ENCODE measurements at places on chromosomes 4 and X. TPM values are rescaled to one million over a fixed set of nuclear protein-coding genes. Genes with fewer than 3 reads are reported as not detected.

DNA sequence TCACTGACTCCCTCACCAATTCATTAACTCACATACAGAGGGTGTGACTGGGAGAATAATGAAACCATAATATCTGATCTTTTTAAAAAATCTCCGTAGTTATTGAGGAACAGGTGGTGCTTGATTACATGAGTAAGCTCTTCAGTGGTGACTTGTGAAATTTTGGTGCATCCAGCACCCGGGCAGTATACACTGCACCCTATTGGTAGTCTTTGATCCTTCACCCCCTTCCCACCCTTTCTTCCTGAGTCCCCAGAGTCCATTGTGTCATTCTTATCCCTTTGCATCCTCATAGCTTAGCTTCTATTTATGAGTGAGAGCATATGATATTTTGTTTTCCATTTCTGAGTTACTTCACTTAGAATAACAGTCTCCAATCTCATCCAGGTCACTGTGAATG, 1143.8 kb downstream of the PCDH19 start:
- H3K4me1 ChIP-seq = no peaks in the 10 kb centered on the region
- H3K36me3 ChIP-seq = no peaks in the 10 kb centered on the region
- no peak for DNase-seq
- H3K27ac ChIP-seq = no peak overlapping the region

PNMA3 gene
- 0.30 TPM for total RNA-seq

GRCh38 chr4:157655096-157655809, 434.7 kb downstream of the GRIA2 start:
- no peak overlapping the region for H3K4me3 ChIP-seq
- H3K27me3 ChIP-seq = no peaks in the 10 kb centered on the region
- H3K27ac ChIP-seq = no peak overlapping the region

DNA sequence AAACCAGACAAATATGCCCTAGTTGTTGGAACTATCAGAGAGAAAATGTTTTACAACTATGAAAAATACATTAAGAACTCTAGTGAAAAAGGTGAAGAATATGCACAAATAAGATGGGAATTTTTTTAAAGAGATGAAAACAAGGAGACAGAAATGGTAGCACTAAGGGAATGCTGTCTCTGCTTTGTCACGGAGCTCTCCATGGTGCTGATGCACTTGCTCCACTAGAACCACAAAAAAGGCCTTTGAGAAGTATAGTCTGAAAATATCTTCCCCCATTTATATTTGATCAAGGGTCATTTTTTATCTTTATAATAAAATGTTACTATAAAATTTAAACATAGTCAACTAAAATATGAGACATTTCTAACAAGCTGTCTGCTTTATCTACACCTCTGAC, 1655.5 kb upstream of the AGA start:
- no peaks in the 10 kb centered on the region for H3K27me3 ChIP-seq
- no peaks in the 10 kb centered on the region for H3K36me3 ChIP-seq
- H3K4me3 ChIP-seq = no peak overlapping the region
- no peak for DNase-seq
- no peaks in the 10 kb centered on the region for H3K4me1 ChIP-seq

- no peak overlapping the region for H3K4me3 ChIP-seq
- no peaks in the 10 kb centered on the region for H3K4me1 ChIP-seq
- H3K27me3 ChIP-seq = no peaks in the 10 kb centered on the region
- H3K27ac ChIP-seq = no peak overlapping the region
- H3K36me3 ChIP-seq = no peaks in the 10 kb centered on the region
Observed at GRCh38 chr4:74428276-74428675, 16.7 kb upstream of the AREG start.

TLR6 gene
- 6.3 TPM for total RNA-seq

GRCh38 chr4:138999666-139000065, 15.9 kb upstream of the NOCT start:
- no peak overlapping the region for H3K27ac ChIP-seq
- H3K36me3 ChIP-seq = no peaks in the 10 kb centered on the region
- no peaks in the 10 kb centered on the region for H3K27me3 ChIP-seq
- H3K4me3 ChIP-seq = no peak overlapping the region
- H3K4me1 ChIP-seq = no peaks in the 10 kb centered on the region
- DNase-seq = no peak

DNA sequence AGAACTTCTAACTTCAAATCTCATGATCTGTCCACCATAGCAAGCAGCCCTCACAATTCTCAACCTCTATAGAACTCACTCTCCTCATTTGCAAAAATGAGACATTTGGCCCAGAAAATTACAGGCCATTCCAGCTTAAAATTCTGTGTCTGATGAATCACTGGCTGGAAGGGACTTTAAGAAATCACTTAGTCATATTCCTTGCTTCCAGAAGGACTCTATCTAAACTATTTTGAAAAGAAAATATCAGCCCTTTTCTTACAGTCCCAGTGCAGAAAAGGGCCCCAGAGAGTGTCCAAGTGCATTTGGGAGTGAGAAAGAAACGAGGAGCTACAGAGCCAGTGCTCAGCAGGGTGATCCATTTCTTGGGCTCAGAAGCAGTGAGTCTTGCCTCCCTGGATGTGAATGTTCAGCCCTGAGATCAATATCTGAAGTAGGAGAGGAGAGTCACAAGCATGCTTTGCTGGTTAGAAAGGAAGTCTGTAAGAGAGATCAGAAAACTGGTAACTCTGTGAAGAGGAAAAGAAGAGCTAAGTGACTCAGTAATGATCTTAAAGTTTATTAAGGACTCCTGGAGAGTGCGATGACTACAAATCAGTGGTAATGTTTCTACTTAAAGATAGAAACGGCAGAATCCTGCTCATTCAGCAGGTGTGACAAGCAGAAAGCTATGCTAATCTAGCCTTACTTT, 139.8 kb downstream of the PALLD start:
- peaks cover 12% of the 10 kb centered on the region for H3K4me1 ChIP-seq
- peak overlapping the region; percentile 22 for H3K27ac ChIP-seq
- no peak for DNase-seq

DNA sequence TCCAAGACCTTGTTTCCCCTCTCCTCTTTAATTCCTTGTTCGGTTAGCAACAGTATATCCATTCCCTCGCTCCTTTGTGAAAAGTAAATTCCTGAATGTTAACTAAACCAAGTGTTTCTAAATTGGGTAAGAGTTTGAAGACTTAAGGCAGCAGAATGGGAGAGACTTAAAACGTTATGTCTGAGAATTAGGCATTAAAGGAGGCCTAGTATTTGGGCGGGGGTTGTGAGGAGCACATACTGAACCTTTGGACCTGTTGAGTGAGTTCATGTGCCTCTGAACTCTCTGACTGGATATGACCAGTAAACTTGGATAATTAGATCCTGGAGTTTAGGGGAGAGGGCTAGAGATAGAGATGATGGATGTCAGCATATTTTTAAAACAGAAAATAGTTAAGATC, 1.2 kb downstream of the MSMO1 start:
- peaks cover 13% of the 10 kb centered on the region for H3K36me3 ChIP-seq
- peaks cover 23% of the 10 kb centered on the region for H3K4me1 ChIP-seq
- H3K4me3 ChIP-seq = peak overlapping the region; percentile 99
- no peaks in the 10 kb centered on the region for H3K27me3 ChIP-seq
- DNase-seq = no peak
- H3K27ac ChIP-seq = no peak overlapping the region

- peak; percentile 10 for DNase-seq
- no peak overlapping the region for H3K27ac ChIP-seq
- H3K4me3 ChIP-seq = no peak overlapping the region
Observed at GRCh38 chrX:106177106-106177981, 9.2 kb downstream of the PWWP3B start.

GRCh38 chr4:16225167-16225862, 956 bp downstream of the TAPT1 start:
- no peak for DNase-seq
- peak overlapping the region; percentile 89 for H3K4me3 ChIP-seq
- no peaks in the 10 kb centered on the region for H3K27me3 ChIP-seq
- H3K4me1 ChIP-seq = peaks cover 36% of the 10 kb centered on the region
- H3K36me3 ChIP-seq = no peaks in the 10 kb centered on the region

EGF gene
- total RNA-seq = 3.3 TPM

DCX gene
- not detected for total RNA-seq

- no peaks in the 10 kb centered on the region for H3K27me3 ChIP-seq
- no peak overlapping the region for H3K27ac ChIP-seq
- no peak for DNase-seq
- no peak overlapping the region for H3K4me3 ChIP-seq
- H3K36me3 ChIP-seq = no peaks in the 10 kb centered on the region
- no peaks in the 10 kb centered on the region for H3K4me1 ChIP-seq
Observed at GRCh38 chrX:100662796-100663195, 18.8 kb downstream of the SRPX2 start.

TMSB15A gene
- total RNA-seq = not detected

SH3D19 gene
- total RNA-seq = 100 TPM

GRCh38 chr4:99803566-99804101, 13.0 kb upstream of the DAPP1 start:
- H3K4me3 ChIP-seq = no peak overlapping the region
- H3K27ac ChIP-seq = no peak overlapping the region
- no peaks in the 10 kb centered on the region for H3K27me3 ChIP-seq
- no peaks in the 10 kb centered on the region for H3K36me3 ChIP-seq
- no peak for DNase-seq
- no peaks in the 10 kb centered on the region for H3K4me1 ChIP-seq

CENPI gene
- total RNA-seq = 4.2 TPM

- H3K36me3 ChIP-seq = no peaks in the 10 kb centered on the region
- H3K27ac ChIP-seq = peak within 1 kb of the TSS; percentile 99
- no peaks in the 10 kb centered on the region for H3K27me3 ChIP-seq
Observed at GRCh38 chrX:132219343-132219768, at the start of gene RAP2C. TSS of gene RAP2C (minus strand) at chrX:132219447. CDS start at chrX:132217268, 2,179 bp downstream.

DNA sequence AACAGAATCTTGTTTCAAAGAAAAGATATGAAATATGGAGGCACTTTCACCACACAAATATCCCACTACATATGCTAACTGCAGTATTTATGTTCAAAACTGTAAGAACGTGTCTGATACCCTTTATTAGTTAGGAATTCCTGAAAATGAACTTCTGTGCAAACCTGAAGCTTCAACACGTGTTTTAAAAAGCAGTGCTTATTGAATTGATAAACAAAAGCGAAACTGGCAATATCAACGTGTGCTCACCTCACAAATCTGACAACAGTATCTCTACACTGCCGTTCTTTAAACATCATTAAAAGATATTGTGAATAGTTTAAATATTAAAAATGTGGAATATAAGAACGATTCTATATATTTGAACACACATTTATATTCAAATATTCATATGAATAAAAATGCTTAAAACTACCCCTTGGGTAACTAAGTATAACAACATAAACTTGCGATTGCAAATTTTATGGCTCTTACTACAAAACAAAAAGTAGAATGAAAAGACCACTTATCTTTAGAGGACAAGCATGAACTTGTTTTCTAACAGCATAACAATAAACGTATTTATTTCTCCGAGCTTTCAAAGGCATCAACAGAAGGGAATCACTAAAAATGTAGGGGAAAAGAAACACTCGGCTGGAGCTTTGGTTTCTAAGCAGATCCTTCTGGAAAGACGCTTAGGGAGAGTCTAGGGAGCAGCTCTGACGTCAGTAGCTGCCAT, at the start of gene LRP2BP:
LRP2BP (minus strand) TSS at position 687 of the 718 bp plus-strand sequence. CDS start 17,738 bp downstream, outside the sequence.
- no peaks in the 10 kb centered on the region for H3K27me3 ChIP-seq
- H3K4me1 ChIP-seq = peaks cover 12% of the 10 kb centered on the region
- H3K4me3 ChIP-seq = peak within 1 kb of the TSS; percentile 74
- no peak for DNase-seq
- peak within 1 kb of the TSS; percentile 99 for H3K27ac ChIP-seq
- no peaks in the 10 kb centered on the region for H3K36me3 ChIP-seq

- no peaks in the 10 kb centered on the region for H3K4me1 ChIP-seq
- no peak overlapping the region for H3K4me3 ChIP-seq
- no peak overlapping the region for H3K27ac ChIP-seq
- no peaks in the 10 kb centered on the region for H3K36me3 ChIP-seq
- DNase-seq = no peak
Observed at GRCh38 chr4:38189445-38189844, 229.2 kb downstream of the PTTG2 start.

GRCh38 chrX:151174581-151175282, 1.7 kb upstream of the GPR50 start:
- H3K27ac ChIP-seq = no peak overlapping the region
- no peaks in the 10 kb centered on the region for H3K4me1 ChIP-seq
- H3K4me3 ChIP-seq = no peak overlapping the region
- no peak for DNase-seq
- no peaks in the 10 kb centered on the region for H3K36me3 ChIP-seq

- H3K27ac ChIP-seq = no peak overlapping the region
- no peak for DNase-seq
Observed at GRCh38 chr4:122836941-122837340, 10.3 kb downstream of the FGF2 start.

DNA sequence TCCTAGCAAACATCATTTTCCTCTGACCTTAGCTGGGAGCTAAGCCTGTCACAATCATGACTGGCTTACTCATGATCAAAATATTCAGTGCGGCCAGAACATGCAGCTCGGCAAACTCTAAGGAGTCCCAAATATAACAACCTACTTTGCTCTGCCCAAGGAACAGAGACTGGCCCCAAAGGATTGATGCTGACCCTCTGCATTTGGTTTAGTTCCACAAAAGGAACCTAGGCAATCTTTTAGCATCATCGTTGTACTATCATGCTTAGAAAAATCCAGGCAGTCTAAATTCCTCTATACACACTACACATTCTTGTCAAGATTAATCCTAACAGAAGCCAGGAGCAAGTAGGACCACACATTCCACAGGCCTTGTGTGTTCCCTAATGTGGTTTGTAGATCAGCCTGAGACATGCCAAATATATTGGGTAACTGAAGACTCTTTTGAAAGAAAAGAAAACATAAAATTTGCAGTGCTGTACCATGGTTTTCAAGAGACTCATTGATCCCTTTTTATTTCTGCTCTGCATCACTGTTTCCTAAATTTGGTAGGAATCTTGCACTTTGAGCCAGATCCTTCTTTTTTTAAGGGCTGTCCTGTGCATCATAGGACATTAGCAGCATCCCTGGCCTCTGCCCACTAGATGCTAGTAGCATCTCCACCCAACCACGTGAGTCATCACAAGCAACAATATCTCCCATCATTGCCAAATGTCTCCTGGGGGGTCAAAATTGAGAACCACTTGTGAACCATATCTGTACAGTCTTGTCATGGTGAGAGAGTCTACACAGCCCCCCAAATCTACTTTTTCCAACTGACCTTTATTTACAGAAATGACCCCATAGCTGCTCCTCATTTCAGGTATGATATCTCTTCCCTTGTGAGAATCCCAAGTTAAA, 17.6 kb upstream of the CC2D2A start:
- peak overlapping the region; percentile 55 for H3K27ac ChIP-seq
- no peaks in the 10 kb centered on the region for H3K27me3 ChIP-seq
- H3K4me1 ChIP-seq = peaks cover 9% of the 10 kb centered on the region
- no peak for DNase-seq
- H3K36me3 ChIP-seq = no peaks in the 10 kb centered on the region
- no peak overlapping the region for H3K4me3 ChIP-seq

MGAT4D gene
- not detected for total RNA-seq

ETDA gene
- total RNA-seq = not detected

DNA sequence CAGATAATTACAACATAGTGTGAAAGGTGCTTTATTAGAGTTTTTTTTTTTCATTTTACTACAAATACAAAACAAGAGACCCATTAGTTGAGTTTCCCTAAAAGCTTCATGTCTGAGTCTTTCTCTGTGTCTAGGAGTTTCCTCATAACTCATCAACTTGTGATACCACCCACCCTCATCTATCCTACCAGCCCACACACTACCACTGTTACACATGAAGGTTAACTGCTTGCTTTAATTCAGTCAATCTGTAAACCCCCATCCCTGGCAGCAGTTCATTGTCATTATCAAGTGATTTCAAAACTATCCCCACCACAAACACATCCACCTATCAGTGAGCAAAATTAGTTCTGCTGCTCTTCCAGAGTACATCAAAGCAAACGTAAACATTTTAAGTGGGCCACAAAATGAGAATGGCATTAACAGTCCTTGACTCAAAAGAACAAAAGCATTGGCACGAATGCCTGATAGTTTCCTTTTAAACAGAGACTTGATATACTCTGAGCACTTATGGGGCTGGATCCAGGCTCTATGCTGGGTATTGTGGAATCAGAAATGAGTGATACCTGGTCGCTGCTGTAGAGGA, 331.6 kb upstream of the FAM241A start:
- no peak overlapping the region for H3K4me3 ChIP-seq
- H3K27ac ChIP-seq = no peak overlapping the region
- H3K36me3 ChIP-seq = no peaks in the 10 kb centered on the region
- DNase-seq = no peak
